ENCODE measurements at places on chromosomes 2 and 18.

- no peak for DNase-seq
Measured at GRCh38 chr18:30132959-30133358, 909.6 kb downstream of the DSC3 start.

DNA sequence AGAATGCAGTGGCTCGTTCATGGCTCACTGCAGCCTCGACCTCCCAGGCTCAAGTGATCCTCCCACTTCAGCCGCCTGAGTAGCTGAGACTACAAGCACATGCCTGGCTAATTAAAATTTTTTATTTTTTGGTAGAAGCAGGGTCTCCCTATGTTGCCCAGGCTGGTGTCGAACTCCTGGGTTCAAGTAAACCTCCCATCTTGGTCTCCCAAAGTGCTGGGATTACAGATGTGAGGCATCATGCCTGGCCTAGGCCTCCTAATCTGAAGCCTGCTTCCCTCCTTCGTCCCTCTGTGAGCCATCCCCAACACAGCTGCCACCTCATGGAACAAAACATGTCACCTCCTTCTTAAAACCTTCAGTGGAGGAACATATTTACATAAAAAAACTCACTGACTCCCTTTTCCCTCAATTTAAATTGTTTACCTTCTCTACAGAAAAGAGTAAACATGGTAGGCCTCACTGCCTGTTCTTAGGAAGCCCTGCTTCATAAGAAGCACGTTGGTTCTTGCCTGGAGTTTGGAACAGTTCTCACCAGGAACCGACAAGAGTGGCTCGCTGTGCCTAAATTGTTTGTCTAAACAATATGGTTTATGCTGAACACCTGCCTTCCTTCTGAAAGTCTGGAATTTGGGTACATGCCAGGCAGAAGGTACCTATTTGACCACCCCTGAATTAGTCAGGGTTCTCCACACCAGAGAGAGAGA is 12.1 kb upstream of the RHOB start:
- DNase-seq: no peak

- DNase-seq: peak; percentile 17
Measured at GRCh38 chr2:211157856-211158463, 601.6 kb downstream of the CPS1 start.

GRCh38 chr2:237892478-237892877 is 33.1 kb downstream of the RAMP1 start:
- no peak for DNase-seq

GRCh38 chr2:39120771-39121522 is at the start of gene SOS1:
TSS of gene SOS1 (minus strand) at chr2:39121051. CDS start at chr2:39120422, 629 bp downstream.
- peak; percentile 92 for DNase-seq

DNA sequence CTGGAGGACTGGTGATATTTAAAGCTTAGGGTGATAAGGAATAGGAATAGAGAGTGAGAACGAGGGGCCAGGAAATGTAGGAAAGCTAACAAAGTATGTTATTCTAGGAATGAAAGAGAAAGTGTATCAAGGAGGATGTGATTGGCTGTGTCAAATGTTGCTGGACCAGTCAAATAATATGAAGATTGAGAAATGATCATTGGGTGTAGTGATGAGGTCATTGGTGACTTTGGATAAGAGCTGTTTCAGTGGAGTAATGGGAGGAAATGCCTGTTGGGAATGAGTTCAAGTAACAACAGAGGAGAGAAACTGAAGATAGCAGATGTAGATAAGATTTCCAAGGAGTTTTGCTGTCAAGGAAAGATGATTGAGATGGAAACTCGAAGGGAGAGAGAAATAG is 74.4 kb downstream of the UBE2E3 start:
- DNase-seq: no peak

- DNase-seq: no peak
Measured at GRCh38 chr2:43495727-43496126, 100.1 kb downstream of the THADA start.

DNA sequence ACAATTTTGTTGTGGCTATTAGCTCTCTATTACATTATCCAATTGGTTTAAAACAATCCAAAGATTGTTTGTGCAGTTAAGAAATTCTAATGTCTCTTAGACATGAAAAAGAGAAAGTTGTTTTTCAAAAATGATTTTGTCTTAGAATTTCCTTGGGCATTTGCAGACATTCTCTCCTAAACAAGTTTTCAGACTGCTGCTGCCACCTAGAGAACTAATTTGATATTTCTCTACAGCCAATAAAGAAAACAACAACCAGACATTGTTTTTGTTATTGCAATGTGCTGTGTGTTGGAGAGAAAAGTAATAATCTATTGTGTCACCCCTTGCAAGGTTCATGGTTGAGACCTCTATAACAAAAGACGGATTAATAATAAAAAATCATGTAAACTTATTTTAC is 119.0 kb upstream of the SYT4 start:
- no peak for DNase-seq

- no peak for DNase-seq
Measured at GRCh38 chr18:8930990-8931616, 171.4 kb upstream of the NDUFV2 start.

DNA sequence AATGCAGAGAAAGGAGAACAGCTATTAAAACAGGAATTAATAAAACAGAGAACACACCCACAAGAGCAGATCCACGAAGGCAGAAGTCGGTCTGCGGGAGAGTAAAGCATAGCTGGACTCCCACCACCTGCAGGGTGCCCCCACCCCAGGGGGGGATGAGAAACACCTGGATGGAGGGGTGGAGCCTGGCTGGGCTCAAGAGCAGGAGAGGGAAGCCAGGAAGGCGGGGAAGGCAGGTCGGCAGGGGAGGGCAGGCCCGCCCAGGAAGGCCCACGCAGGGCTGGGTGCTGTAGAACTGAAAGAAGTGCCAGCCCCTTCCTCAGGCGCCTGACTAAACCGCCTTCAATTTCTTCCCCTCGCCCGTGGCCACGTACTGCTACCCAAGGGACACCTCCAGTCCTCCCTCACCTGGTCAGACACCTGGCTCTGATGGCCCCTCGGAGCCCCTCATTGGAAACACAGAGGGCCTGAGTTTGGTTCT is 175.4 kb downstream of the HDAC4 start:
- no peak for DNase-seq
